Type B pancreatic cell (in vitro differentiated cells): ENCODE measurements at places on chromosomes 1 and 21. TPM values are rescaled to one million over a fixed set of nuclear protein-coding genes. Genes with fewer than 3 reads are reported as not detected.

The COL8A2 gene
- total RNA-seq: 0.14 and 2.5 TPM in 2 replicates

The CXADR gene
- 47.3 and 52.1 TPM in 2 replicates for total RNA-seq

The CDKN2C gene
- total RNA-seq: 1.5 and 2.4 TPM in 2 replicates

The PCAT6 gene
- total RNA-seq: 7.9 and 13.9 TPM in 2 replicates

The SPRR1A gene
- total RNA-seq: 22.2 and 36.3 TPM in 2 replicates

The HES3 gene
- not detected in 2 replicates for total RNA-seq

DNA sequence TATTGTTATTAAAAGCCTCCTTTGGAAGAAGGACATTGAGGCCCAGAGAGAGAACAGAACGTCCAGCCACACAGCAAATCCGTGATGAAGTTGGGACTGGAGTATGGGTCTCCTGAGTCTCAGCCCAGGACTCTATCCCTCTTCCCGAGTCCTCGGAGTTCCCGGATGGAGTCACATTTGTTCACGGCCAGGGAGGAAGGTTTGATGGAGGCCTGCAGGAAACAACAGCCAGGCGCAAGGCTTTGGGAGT lies 357 bp upstream of the TXLNA start:
- DNase-seq: no peak

- no peak for DNase-seq
These were observed 274.2 kb upstream of the C1orf105 start for GRCh38 chr1:172146141-172146850.

DNA sequence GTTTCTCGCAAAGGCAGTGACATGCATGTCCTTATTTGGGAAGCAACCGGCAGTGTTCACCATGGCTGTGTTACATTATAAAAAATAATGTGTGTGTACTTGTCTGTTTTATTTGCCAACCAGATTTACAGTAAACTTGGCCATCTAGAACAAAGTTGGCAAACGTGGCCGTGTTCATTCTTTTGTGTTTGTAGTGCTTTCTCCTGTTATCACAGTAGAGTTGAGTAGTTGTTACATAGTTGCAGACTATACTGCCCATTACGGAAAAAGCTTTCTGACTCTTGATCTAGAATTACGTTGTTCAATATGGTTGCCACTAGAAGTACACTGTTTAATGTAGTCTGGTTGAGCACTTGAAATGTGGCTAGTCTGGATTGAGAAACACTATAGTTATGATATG lies 19.4 kb downstream of the SOAT1 start:
- no peak for DNase-seq

- peak; percentile 31 for DNase-seq
These were observed 11.2 kb upstream of the C2CD2 start for GRCh38 chr21:41965045-41965444.

DNA sequence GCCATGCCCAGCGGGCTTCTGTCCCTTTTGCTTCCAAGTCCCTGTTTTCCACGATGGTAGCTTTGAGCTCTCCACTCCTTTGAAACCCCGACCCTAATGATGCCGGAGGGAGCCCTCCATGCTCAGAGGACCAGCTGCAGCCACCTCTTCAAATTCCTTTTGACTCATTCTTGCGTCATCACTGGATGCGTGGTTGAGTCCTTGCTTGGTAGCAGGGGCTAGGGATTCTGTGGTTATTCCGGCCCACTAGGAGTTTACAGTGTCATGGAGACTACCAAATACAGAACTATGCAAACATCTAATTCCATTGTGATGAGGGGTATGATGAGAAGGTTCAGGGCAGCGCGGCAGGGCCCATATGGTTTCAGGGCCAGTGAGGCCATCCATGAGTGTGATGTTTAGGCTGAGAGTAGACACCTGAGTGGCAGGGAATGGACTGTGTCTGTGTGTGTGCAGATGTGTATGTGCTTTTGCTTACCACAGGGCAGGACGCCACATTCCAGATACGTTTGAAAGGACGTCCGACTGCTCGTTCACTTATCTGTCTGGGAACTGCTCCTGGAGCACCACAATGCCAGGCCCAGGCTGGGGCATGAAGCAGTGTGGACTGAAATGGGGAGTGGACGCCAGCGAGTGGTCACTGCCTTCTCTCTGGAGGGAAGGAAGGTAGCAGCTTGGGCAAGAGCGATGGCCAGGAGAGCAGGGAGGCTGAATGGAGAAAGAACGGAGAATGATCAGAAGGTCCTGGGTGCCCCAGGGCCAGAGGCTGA lies 30.4 kb upstream of the ZBTB21 start:
- no peak for DNase-seq

DNA sequence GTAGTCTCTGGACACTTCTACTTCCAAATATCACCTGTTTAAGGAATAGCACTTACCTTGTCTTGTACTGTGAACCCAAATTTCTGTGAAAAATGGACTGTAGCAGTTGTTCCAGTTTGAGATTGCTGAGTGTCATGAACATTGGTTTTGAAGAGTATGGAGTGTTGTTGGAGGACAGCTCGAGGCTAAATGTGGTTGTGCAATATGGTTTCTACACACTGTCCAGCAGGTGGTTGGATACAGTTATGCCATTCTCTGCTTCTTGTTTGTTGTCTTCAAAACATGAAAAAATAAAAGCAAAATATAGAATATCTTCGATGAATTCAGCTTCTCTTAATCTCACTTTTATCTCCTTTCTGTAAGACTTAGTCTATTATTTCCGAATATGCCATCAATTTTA lies 67.1 kb downstream of the DDR2 start:
- DNase-seq: no peak

- DNase-seq: no peak
These were observed 30.2 kb upstream of the CD101 start for GRCh38 chr1:116971258-116971860.

- DNase-seq: no peak
These were observed 4.7 kb downstream of the SNAPIN start for GRCh38 chr1:153663211-153663610.

DNA sequence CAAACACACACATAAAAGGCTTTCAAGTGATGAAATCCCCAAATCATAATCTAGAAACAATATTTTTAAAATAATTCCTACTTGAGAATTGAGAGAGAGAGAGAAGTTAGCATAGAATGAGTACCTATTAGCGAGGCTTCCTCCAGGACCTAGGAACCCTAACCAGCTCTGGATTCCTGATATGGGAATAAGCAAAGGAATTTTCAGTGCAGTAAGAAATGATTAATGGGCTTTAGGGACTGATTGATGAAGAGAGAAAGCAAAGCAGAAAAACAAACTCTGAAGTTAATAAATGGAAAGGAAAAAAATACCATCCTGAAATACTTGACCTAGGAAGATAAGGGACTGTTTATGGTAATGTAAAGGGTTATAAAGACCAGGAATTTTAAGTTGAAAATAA lies 60.6 kb downstream of the WARS2 start:
- no peak for DNase-seq

DNA sequence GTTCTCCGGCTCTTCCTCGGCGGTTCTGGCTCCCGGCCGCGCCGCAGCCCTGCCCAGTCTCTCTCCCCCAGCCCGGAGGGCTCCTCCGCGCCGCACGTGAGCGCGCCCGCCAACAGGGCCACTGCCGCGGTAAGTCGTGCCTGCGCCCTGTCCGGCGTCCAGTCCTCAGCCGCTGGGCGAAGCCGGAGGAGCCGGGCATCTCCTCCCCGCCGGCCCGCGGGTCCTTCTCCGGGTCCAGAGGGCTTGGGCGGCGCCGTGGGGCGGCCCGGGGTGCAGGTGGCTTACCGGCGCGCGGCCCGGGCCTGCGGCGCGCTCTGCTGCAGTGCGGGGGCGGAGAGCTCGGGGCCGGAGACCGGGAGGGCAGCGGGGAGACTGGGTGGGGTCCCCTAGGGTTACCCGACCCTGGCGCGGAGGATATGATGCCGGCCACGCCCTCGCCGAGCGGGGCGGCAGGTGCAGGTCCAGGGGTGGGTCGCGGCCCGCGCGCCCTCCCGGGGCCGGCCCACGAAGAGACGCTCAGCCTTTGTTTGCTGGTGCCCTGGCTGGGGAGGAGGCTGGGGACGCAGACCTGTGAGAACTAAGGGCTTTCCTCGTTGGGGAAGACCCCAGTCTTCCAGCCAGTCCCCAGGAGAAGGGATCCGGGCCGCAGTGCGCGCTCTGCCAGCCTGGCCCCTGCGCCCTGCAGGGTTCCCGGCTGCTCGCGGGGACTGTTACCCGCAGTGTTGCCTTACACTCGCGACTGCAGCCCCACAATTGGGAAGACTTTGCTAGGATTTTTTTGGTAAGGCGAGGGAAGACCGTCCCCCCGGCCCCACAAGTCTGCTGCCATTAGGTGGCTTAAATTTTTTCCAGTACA lies at the start of gene DOP1B:
DOP1B (plus strand) TSS at position 10 of the 856 bp plus-strand sequence. CDS start 7,910 bp downstream, outside the sequence.
- peak; percentile 69 for DNase-seq

- DNase-seq: no peak
These were observed 211.8 kb upstream of the C1orf105 start for GRCh38 chr1:172208635-172209034.

DNA sequence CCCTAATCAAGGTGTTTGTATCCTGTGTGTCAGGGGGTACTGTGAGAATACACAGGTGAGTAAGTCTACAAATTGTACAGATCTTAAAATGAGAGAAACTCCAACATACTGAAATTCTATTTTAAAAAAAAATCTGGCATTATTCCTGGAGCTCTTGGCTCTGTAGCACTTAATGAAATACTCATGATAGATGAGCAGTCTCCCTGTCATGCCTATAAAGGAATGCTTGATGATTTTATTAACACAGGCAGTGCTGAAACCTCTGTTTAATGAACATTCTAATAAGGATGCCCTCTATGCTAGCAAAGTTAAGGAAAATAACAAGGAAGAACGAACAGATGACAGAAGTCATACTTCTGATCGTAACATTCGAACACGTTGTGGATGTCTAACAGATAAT lies 233.9 kb upstream of the NEGR1 start:
- no peak for DNase-seq

DNA sequence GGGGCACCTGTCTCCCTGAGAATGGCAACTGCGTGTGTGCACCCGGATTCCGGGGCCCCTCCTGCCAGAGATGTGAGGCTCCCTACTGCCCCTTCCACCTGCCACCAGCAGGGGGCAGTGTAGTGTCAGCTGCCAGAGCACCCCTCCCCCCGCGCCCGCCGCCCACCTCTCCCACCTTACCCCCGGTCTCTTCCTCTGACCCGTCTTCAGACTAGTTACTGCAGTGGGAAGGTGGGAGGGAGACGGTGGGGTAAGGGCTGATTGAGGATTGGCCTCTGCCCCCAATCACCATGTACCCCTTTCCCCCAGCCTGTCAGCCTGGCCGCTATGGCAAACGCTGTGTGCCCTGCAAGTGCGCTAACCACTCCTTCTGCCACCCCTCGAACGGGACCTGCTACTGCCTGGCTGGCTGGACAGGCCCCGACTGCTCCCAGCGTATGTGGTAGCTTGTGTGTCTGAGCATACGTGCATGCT lies 10.1 kb upstream of the LRRC71 start:
- DNase-seq: no peak

DNA sequence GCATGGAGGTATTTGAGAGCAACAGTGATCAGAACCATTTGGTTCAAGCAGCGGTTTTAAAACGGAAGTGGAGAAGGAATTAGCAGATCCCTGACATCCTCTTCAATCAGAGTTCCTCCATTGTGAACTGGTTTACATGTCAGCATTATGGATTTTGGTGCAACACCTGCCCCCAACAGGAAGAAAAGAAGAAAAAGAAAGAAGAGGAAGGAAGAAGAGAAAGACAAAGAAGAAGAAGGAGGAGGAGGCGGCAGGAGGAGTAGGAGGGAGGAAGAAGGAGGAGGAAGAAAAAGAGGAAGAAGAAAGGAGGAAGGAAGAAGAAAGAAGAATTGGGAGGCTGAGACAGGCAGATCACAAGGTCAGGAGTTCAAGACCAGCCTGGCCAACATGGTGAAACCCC lies 17.4 kb downstream of the NDUFS5 start:
- DNase-seq: no peak

GRCh38 chr1:160158031-160158430 lies 6.6 kb downstream of the ATP1A4 start:
- DNase-seq: no peak
